ENCODE measurements at places on chromosomes 6 and 20.

- no peak for DNase-seq
These were observed 27.6 kb upstream of the CDKN1A start for GRCh38 chr6:36650848-36651478.

DNA sequence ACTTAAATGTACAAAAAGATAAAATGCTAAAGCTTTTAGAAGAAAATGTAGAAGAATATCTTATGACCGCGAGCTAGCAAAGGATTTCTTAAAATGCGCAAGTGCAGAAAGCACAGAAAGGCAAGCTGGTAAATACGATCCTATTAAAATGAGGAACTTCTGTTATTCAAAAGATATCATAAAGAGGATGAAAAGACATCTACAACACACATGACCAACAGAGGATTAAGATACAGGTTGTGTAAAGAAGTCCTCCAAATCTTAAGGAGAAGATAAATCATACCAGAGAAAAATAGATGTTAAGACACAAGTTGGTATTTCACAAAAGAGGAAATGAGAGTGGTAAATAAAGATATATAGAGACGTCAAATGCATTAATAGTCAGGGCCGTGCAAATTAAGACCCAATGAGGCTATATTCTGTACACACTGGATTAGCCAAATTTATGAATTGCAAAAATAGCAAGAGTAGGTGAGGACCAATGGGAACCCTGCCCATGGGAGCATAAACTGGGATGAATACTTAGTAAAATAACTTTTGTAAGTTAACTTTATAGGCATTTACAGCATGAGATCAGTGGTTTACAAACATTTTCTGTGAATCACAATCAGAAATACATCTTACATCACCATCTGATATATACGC, 23.0 kb downstream of the APCDD1L start:
- no peak for DNase-seq

DNA sequence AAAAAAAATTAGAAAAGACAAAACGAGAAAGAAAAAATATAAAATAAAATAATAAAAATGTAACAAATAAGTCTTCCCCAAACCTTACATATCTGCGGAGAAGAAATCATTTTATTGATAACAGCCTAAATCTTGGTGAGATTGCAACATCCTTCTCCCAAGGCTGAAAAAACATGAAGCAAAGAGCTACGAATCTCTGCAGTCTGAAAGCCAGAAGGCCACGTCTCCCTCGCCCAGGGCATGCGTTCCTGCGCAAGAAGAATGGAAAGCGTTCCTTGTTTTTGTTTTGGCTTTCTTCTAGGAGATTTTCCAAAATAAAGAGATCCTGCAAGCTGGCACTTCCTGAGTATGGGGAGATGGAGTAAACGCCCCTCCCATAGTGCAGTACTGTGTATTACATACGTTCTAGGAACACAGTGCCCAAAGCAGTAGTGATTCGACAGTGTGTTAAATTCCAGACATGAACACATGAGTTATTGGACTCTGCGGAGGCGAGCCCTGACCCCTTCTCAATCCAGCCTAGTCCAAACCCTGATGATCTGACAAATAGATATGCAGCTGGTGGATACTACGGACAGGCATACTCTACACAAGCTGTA, 126.7 kb upstream of the RREB1 start:
- DNase-seq = no peak

- DNase-seq = no peak
These were observed 139.9 kb downstream of the TBXT start for GRCh38 chr6:166027761-166028160.

DNA sequence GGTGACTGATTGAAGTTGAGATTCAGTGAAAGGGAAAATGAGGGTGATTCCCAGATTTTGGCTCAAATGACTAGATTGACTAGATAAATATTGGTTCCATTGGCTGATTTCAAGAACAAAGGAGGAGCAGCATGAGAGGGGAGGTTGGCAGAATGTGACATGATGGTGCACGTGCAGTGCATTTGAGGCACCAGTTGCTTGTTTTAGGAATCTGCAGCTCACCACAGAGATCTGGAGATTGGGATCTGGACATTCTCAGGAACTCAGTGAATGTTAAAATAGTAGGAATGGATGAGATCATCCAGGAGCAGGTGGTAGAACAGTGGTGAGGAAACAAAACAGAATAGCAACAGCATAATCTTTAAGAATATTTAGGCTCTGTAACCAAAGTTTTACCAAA, 496.3 kb downstream of the DHX35 start:
- DNase-seq = no peak

GRCh38 chr6:128696691-128697689, 176.6 kb upstream of the PTPRK start:
- no peak for DNase-seq

DNA sequence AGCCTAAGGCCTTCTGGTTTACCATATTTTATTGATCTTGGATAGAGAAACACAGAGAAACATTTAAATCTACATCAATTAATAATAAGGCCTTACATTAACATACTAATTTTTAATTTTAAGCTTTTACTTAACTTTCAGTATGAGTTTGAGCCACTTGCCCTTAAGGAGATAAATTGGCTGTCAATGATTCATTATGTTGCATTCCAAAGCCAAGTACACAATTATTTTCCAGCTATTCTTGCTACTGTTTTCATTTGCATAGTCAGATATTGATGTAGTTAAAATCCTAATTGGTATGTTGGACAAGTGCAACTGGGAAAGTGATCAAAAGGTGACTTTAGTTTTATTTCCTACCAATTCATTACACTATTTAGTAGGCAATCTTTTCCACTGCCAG, 58.2 kb downstream of the MOCS1 start:
- DNase-seq = no peak

Data from stimulated activated CD4-positive, alpha-beta T cell treated with anti-CD3 and anti-CD28 coated beads, Interleukin-4, amount 100 ng/mL, for 1 hour (primary cell).